ENCODE measurements at places on chromosomes 12 and 14.

DNA sequence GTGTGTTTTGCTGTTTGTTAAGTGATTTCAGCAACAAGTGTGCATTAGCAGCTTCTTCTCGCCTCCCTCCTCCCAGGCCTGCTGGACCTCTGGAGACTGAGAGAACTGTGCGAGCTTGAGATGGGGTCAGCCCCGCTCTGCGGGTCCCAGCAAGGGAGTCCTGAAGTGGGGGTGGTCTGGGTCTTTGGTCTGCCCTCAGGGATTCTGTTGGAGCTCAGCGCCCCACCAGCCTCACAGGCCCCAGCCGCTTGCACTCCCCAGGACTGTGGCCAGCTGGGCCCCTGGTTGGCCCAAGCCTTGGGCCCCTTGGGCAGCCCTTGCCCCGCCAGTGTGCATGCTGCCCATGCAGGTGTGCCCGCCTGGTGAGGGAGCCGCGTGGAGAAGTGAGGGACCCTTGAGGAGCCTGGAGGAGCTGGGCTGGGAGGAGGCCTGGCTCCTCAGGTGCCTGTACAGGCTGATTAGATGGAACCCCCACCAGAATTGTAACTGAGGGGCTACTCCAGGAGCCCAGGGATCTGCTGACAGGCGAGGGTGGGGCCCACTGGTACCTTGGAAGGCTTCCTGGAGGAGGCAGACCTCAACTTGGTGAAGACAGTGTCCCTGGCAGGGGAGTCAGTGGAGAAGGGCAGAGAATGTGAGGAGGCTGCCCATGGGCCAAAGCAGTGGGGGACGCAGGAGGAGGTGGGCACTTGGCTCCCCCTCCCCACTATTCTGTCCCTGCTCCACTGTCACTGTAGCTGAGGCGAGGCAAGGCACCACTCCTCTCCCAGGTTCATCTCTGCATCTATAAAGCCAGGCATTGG is 56.7 kb downstream of the BEGAIN start:
- DNase-seq, result no peak

DNA sequence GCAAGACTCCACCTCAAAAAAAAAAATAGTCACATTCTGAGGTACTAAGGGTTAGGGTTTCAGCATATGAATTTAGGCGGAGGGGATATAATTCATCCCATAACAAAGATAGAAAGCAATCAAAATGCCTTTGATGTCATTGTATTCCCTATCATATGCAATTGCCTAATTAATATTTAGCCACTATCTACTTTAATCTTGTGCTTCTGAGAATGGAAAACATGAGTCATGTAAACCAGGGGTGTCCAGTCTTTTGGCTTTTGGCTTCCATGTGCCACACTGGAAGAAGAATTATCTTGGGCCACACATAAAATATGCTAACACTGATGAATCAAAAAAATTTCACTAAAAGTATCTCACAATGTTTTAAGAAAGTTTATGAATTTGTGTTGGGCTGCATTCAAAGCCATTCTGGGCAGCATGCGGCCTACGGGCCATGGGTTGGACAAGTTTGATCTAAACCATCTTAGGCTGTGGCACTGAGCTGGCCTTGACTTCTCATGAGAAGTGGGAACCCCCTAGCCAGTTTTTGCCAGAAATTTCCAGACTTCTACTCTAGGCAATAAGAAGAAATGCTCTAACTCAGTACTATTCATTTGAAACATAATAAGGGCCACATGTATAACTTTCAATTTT is 219.8 kb downstream of the PTPRO start:
- no peak for DNase-seq

DNA sequence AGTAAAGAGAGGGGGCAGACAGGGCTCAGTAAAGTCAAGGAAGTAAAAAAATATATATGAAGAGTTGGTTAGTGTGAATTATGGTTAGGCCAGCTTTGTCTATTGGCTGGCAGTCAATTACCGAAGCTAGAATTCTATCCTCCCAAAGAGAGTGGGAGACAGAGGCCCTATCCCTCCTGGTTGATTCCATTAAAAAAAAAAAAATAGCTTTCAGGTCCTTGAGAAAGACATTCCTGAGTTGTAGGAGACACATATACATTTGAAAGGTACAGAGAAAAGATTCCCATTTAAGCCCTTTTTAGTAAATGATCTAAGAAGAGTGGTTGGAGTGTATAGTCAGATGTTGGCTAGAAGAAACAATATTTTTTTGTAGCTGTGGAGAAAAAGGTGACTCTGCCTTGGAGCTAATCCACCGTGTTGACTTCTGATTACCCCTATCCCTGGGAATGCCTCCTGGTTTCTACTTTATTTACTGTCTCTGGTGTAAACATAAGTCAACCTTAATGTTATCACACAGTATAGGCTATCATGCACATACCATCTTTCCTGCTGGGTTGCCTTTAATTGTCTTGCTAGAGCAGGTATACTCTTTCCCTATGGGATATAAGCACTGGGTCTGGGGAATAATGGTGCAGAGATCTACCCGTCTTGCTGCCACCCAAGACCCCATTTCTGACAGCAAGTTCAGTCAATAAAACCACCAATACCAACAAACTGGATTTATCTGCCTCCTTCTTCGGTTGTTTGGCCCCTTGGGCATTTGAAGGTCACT is 859.9 kb upstream of the ATXN7L3B start:
- DNase-seq, result no peak

DNA sequence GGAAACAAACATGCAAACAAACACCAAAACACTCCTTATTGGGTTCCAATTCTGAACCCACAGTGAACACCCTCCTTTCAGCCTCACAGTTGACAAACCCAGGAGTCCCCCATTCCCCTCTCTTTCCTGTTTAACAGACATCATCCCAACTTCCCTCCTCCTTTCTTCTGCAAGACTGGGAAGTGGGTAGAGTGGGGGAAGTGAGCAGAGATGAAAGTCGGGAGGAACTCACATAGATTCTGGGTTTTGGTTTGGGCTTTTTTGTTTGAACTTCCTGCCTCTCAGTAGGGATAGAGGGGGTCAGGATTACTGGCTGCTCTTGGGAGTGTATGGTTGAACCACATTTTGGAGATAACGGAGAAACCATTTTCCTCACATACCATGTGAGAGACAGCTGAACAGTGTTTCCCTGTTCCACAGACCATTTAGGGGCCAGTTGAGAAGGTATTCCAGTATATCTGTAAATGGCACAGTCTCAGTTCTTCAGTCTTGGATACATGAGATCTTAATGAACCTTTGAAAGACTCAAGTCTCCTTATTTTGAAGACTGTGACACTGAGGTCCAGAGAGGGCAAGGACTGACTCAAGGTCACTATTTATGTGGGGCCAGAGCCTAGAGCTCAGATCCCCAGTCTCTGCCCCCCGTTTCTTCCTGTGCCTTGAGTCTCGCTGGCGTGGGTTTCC is 3.9 kb upstream of the GPR84 start:
- DNase-seq, result no peak

DNA sequence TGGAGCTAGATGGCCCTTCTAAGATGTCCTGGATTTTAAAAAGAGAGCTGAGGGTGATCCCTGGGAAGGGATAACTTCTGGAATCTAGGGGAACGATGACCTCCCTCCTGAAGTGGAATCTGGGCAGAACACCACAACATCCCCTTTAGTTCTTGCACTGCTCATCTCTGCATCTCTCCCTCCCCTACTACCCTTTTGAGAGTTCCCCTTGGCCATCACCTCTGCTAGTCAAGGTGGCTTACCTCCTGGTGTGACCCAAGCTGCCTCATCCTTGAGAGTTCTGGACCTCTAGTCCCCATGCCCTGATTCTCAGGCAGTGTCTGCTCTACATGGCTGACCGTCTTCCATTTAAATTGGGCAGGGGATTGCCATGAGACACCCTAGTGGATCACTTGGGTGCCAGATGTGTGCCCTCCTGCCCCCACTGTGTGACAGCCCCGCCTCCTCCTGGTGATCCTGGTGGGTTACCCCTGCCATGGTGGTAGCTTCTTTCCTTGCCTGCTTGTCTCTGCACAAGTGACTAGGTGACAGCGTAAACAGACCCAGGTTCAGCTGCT is 216.4 kb downstream of the PCNX1 start:
- no peak for DNase-seq

GRCh38 chr12:8078916-8079315 is 3.2 kb upstream of the NECAP1 start:
- DNase-seq, result no peak

DNA sequence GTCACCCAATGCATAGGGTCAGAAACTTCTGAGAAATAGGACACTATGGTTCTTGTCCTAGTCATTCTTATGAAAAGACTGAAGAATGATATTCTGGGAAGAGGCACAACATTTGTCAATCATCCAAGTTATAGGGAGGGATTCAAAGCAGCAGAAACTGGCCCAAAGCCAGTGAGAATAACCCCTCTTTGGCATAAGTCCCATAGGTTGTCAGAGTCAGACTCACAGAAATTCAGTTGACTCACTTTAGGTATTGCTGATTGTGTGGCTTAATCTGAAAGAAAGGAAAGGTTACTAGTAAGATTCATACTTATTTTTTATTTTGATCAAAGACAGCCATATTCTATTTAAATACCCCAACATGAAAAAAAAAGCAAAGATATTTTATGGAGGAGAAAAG is 151.0 kb downstream of the SRGAP1 start:
- no peak for DNase-seq

DNA sequence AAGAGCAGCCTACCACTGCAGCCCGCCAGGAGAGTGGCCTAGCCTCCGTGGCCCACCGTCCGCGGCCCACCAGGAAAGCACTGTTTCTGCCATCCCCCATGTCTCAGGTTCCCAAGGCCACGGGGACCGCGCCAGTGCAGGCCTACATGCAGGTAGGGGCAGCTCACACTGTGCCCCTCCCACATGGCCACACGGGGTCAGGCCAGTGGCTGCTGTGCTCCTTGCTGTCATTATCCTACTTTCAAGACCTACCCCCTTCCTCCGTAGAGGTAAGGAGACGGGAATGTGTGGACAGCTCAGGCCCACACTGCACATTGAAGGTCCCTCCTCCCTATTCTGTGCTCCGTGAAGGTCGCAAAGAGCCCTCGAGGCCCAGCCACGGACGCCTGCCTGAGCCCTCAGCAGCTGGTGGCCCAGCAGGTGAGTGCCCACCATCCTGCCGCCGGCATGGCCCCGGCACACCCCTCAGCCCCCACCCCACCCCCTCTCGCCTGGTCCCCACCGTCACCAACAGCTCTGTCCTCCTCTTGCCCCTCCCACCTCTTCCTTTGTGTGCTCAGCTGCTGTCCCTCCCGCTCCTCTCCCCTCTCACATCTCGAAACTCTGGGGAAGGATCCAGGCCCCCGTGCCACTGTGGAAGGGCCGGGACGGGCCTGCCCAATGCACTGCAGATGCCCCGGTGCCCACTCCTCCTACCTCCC is 10.0 kb downstream of the DDX51 start:
- DNase-seq, result no peak

- no peak for DNase-seq
These were observed 11.9 kb downstream of the NT5DC3 start for GRCh38 chr12:103829092-103829491.

DNA sequence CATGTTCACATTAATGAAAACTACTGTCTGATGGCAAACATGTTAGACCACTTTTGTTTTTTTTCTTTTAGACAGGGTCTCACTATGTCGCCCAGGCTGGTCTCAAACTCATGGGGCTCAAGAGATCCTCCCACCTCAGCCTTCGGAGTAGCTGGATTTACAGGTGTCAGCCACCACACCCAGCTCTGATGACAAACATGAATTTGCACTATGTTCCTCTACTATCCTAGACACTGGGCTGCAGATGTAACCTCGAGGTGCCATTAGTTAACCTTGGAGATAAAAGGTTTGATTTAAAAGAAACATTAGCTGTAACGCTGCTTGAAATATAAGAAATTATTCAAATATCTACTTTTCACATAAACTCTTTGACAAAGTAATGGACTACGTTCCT is 8.1 kb downstream of the VPS37B start:
- no peak for DNase-seq

DNA sequence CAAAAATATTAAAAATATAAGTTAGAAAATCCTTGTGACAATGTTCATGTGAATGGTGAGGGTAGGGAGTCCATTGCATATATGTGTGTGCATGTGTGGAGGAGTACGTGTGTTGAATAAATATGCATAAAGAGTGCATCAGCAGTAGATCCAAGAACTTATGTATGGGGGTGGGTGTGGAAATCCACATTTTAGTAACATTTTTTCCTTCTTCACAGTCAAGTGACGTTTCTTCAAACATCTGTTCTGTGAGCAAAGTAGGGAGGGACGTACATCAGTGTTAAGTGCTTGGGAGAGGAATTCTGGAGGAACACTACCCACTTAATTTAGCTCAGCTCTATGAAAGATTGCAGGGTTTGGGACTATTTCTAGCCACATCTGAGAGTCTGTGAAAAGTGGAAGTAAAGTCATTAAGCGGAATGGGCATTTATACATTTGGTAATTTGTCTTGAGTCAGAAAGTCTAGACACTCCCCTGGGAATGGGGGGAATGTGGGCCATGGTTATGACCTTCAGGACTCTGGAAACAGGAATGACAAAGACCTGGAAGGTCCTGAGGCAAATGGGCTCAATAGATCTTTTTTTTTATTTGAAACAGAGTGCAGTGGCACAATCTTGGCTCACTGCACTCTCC is 156.4 kb upstream of the PLXNC1 start:
- no peak for DNase-seq

GRCh38 chr12:78767264-78767981 is 97.2 kb upstream of the SYT1 start:
- no peak for DNase-seq

GRCh38 chr12:3882896-3883564 is 9.8 kb upstream of the PARP11 start:
- peak; percentile 30 for DNase-seq

GRCh38 chr12:114649585-114649984 is 34.4 kb downstream of the TBX3 start:
- DNase-seq, result no peak

DNA sequence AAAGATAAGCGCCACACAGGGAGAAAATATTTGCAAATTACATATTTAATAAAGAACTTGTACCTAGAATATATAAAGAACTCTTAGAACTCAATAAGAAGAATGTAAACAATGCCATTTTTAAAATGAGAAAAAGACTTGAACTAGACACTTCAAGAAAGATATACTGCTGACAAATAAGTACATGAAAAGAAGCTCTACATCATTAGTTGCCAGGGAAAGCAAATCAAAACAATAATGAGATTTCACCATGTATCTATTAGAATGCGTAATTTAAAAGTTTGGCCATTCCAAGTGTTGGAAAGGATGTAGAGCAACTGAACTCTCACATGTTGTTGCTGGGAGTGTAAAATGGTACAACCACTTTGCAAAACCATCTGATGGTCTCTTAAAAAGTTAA is 6.9 kb upstream of the CLEC4E start:
- DNase-seq, result no peak

DNA sequence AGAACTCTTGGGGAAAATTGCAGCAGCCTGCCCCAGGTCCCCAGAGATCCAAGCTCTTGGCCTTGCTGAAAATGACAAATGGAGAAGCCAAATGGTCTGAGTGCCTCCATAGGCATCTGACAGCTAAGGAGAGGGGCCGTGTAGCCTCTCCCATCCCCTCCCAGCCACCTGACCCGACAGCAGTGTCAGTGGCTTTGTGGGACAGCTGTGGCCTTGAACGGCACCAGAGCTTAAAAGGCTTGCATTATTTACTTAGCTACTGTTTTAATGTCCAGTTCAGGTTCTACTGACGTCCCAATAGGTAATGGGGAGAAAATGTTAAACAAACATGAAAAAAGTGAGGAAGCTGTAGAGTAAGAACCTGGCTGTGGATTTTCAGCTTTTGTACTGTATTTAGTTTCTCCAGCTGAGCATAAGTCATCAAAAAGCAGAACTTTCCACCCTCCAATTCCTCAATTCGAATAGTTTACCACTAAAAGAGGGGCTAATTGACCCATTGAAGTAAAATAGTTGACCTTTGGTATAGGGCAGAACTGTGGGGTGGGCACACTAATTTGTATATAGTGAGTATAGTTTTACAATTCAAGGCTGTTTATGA is 50.0 kb downstream of the FOS start:
- no peak for DNase-seq

- DNase-seq, result no peak
These were observed 3.1 kb downstream of the MCRS1 start for GRCh38 chr12:49564686-49565405.

Measured in activated CD4-positive, alpha-beta T cell treated with anti-CD3 and anti-CD28 coated beads, Interleukin-2, Interleukin-6, amounts not matched to agents 100 ng/mL and 50 ng/mL, durations not matched to agents 16 hours and 8 hours (primary cell).